ENCODE measurements at places on chromosomes 2 and 18. TPM values are rescaled to one million over a fixed set of nuclear protein-coding genes. Genes with fewer than 3 reads are reported as not detected.

PDE6D gene
- 41.7 TPM for total RNA-seq

OTOF gene
- total RNA-seq: 35.1 TPM

CCDC121 gene
- total RNA-seq: 1.5 TPM

ASTL gene
- total RNA-seq: 1.9 TPM

SATB2 gene
- 0.09 TPM for total RNA-seq

SLC4A1AP gene
- 27.8 TPM for total RNA-seq

RASGRP3 gene
- total RNA-seq: 15.2 TPM

OTX1 gene
- total RNA-seq: 0.58 TPM

RPRM gene
- not detected for total RNA-seq

STARD6 gene
- total RNA-seq: 0.20 TPM

IL37 gene
- total RNA-seq: not detected

ZNF2 gene
- total RNA-seq: 5.0 TPM

CCT7 gene
- 449 TPM for total RNA-seq

DAPL1 gene
- not detected for total RNA-seq

CLEC4F gene
- not detected for total RNA-seq

AAK1 gene
- total RNA-seq: 94.0 TPM

SP5 gene
- total RNA-seq: not detected

SCN9A gene
- total RNA-seq: not detected

KIF5C gene
- 18.3 TPM for total RNA-seq

SAG gene
- 0.23 TPM for total RNA-seq

SERPINB12 gene
- total RNA-seq: not detected

GALNT3 gene
- total RNA-seq: 11.3 TPM

ANKAR gene
- total RNA-seq: 4.8 TPM

HOXD12 gene
- not detected for total RNA-seq

APCDD1 gene
- total RNA-seq: not detected

AP1S3 gene
- 13.5 TPM for total RNA-seq

PDE1A gene
- not detected for total RNA-seq

CNGA3 gene
- not detected for total RNA-seq

TDRD15 gene
- total RNA-seq: not detected

CRYGD gene
- not detected for total RNA-seq

ADRA2B gene
- total RNA-seq: 0.15 TPM

LIPG gene
- 0.16 TPM for total RNA-seq

GKN1 gene
- not detected for total RNA-seq

FBXO48 gene
- total RNA-seq: 3.4 TPM

MC5R gene
- 0.12 TPM for total RNA-seq

HTR2B gene
- total RNA-seq: not detected

LYPD6B gene
- total RNA-seq: not detected

AOX1 gene
- total RNA-seq: 0.20 TPM

TNFRSF11A gene
- total RNA-seq: 9.7 TPM

MTCL1 gene
- 0.41 TPM for total RNA-seq

KCNK3 gene
- not detected for total RNA-seq

CXCR4 gene
- total RNA-seq: 133 TPM

CCDC142 gene
- 29.5 TPM for total RNA-seq

RELCH gene
- 33.3 TPM for total RNA-seq

DRC1 gene
- total RNA-seq: not detected

CYS1 gene
- total RNA-seq: 0.75 TPM

ATP8B1 gene
- not detected for total RNA-seq

GALR1 gene
- total RNA-seq: not detected

TMBIM1 gene
- total RNA-seq: 51.5 TPM

TANC1 gene
- 0.20 TPM for total RNA-seq

RESP18 gene
- total RNA-seq: not detected

TPGS2 gene
- total RNA-seq: 120 TPM

UGT1A8 gene
- not detected for total RNA-seq
